Right ventricle myocardium superior (tissue), 1 donor: ENCODE measurements at places on chromosomes 4 and X.

GRCh38 chr4:33772582-33772981 lies 2471.7 kb downstream of the ARAP2 start:
- no peak for DNase-seq

- no peak for DNase-seq
These were observed 312.2 kb downstream of the FAT4 start for GRCh38 chr4:125626946-125627345.

GRCh38 chr4:123300222-123301039 lies 96.2 kb upstream of the SPRY1 start:
- no peak for DNase-seq

DNA sequence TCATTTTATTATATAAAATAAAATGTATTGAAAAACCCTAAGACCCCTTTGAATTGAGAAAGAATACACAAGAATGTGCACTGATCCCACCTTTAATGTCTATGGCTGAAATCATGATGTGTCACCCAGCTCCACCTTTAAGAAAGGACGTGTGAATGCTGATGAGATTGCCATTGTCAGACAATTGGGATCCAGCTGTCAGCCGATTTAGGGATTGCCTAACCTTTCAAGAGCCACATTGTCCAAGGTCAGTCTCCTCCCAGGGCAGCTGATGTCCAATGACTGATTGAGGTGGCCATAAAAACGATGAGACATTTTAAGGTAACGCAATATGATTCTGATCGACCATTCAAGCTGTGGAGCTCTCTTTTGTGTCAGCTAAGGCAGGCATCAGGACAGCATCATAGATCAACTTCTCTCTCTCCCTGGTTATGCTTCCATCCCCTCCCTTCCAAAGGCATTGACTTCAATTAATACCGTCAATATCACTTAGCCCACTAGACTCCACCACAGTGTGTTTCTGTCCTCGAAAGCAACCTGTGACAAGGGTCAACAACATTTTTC lies 1676.4 kb downstream of the PCDH7 start:
- DNase-seq, result no peak

- no peak for DNase-seq
These were observed 226.4 kb downstream of the MAGEB5 start for GRCh38 chrX:26442340-26442739.

- peak; percentile 51 for DNase-seq
These were observed 989 bp downstream of the N4BP2 start for GRCh38 chr4:40057586-40058091.

DNA sequence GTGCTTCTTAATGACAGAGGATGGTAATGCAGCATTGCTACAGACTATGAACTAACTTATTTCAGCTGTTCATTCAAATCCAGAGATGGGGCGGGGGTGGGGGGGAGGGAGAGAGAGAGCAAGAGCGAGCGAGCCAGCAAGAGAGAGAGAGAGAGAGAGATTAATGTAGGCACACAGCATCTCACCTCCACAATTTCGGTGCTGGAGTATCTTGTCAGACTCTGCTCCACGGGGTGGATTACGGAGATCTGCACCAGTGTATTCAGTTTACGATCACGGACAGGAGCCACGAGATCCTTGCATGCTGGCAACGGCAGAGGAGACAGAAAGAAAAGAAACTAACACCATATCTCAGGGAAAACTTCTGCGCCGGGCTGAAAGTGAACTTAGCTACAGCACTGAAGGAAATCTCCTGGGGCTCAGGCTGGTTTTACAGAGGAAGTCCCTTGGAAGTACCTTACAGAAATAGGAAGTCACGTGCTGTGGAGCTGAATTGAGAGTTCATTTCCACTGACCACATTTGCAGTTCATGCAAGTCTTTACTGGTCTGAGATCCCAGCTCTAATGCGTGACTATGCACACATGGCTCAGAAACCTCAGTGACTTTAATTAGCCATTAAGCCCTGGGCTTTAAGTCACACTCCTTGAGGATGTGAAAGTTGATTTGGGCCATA lies 440.9 kb downstream of the INPP4B start:
- DNase-seq, result peak; percentile 44

DNA sequence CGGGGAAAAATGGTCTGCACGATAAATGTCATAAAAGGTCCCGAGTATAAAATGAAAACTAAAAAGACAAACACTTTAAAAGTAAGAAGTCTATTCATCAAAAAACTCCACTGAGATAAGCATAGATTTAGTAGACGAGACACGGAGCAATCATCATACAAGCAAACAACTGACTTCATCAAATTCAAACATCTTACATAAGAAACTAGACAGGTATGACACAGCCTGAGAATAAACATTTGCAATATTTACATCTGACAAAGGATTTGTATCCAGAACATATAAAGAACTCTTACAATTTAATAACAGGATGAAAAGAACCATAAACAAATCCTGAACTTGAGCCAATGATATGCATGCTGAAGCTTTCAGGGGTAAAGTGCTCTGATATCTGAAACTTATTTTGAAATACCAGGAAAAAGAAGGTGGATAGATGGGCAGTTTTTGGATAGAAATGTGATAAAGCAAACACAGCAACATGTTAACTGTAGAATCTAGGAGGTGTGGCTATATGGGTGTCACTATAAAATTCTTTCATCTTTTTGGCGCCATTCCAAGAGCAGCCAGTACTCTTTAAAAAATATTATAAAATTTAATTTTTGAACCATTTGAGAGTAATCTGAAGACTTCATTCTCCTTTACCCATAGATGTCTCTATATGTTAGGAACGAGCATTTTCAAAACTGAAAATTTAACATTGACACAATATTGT lies 12.0 kb downstream of the MPP1 start:
- no peak for DNase-seq

GRCh38 chr4:30744957-30745640 lies 24.9 kb downstream of the PCDH7 start:
- DNase-seq, result no peak

DNA sequence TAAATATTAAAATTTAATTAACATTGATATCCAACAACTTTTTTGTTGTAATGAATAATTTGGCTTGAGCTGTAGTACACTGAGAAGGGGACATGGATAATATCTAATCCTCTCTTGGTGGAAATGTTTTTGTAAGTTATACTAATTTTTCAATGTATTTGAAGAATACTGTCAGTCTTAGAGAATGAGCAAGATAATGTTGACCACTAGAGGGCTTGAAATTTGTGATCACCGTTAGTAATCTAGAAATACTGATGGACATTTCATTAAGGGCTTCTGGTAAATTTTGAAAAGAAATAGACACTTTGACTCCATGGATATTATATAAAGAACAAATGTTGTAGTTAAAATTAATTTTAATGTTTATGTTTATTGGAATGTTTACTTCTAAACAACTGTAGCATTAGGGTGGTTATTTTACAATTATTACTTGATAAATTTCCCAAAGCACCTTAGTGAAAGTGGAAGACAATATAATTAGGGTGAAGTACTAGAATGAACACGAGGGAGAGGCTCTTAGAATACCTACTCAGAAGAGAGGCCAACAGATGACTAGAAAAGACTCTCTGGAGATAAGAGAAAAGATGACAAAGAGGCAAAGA lies 20.0 kb upstream of the CAMK2D start:
- no peak for DNase-seq

GRCh38 chrX:13808865-13809264 lies 8.0 kb downstream of the GPM6B start:
- DNase-seq, result no peak

GRCh38 chr4:173420324-173420752 lies 21.4 kb upstream of the SCRG1 start:
- no peak for DNase-seq

DNA sequence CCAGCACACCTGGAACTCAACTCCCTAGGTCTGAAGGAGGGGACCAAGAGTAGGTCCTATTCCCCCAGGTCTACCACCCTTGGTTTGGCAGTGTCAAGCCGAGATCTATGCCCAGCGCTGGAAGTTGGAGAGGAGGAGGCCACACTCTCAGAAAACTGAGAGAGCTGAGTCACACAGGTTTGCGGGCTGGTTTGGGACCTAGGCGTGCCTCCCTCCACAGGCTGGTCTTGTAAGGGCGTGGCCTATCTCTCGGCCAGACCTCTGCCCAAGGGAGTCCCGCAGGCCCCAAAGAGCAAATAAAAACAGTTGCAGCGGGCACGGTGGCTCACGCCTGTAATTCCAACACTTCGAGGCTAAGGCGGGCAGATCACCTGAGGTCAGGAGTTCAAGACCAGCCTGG lies 52.9 kb upstream of the INTU start:
- DNase-seq, result no peak

GRCh38 chr4:75878246-75878756 lies 24.0 kb downstream of the PPEF2 start:
- DNase-seq, result no peak

GRCh38 chr4:55468724-55469123 lies 73.0 kb downstream of the TMEM165 start:
- no peak for DNase-seq

GRCh38 chr4:165378745-165379677 lies at the start of gene CPE:
Gene CPE, plus strand, starts transcription at chr4:165379008. Its CDS starts 214 bp downstream, at chr4:165379222.
- DNase-seq, result peak; percentile 85
